ENCODE measurements at places on chromosomes 4 and X.

GRCh38 chr4:126479709-126480108 is 1153.0 kb upstream of the INTU start:
- DNase-seq = no peak

DNA sequence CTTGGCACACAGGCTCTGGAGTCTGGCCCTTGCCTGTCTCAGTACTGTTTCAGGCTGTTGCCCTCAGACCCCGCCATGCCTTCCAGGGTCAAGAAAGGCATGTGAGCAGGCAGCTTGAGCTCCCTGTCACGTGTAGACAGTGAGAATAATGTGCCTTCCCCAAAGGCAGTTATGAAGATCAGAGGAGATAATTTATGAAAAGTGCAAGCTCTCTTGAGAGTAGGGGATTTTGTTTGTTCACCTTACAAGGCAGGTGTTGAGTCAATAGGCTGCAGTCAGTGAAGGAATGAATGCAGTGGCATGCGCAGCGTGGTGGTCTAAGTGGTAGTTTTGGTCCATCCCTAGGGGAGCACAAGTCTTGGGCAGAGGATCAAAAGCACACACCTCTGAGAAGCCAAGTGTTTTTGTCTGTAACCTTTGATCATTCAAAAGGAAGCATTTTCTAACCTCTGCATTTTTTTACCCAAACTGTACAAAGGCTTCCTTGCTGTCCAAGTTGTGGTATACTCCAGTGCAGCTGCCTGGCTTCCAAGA is 14.4 kb downstream of the HADH start:
- no peak for DNase-seq

- DNase-seq = no peak
Observed at GRCh38 chr4:73683033-73683432, 57.3 kb upstream of the CXCL8 start.

DNA sequence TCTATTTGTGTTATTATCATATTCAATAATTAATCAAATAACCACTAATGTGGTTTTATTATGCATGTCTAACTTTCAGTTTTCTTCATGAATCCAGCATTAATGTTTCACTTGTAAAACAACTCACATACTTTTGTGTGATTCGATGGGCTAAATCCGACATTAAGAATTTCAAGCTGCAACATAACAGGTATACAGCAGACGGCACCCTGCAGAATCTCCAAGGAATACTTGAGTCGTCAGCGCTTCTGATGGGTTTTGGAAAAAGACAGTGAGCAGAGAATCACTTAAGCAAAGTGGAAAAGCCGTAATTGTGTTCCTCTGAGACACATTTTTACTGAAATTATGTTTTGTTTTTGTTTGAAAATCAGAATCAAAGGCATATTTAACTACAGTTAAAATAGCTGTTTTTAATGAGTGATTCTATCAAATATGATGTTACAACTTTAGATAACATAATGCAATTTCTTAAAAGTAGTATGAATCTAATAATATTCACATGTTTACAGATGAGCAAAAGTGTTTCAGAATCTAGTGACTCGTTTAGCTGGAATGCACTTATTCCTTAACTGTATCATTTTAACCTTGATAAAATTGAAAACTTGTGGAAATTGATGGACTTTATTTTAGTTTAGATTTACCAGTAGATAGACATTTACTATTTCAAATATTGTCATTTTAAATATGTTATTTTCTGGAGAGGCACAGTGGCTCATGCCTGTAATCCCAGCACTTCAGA is 514.8 kb downstream of the CCSER1 start:
- no peak for DNase-seq

GRCh38 chr4:120555058-120555457 is 367.5 kb downstream of the PRDM5 start:
- no peak for DNase-seq

DNA sequence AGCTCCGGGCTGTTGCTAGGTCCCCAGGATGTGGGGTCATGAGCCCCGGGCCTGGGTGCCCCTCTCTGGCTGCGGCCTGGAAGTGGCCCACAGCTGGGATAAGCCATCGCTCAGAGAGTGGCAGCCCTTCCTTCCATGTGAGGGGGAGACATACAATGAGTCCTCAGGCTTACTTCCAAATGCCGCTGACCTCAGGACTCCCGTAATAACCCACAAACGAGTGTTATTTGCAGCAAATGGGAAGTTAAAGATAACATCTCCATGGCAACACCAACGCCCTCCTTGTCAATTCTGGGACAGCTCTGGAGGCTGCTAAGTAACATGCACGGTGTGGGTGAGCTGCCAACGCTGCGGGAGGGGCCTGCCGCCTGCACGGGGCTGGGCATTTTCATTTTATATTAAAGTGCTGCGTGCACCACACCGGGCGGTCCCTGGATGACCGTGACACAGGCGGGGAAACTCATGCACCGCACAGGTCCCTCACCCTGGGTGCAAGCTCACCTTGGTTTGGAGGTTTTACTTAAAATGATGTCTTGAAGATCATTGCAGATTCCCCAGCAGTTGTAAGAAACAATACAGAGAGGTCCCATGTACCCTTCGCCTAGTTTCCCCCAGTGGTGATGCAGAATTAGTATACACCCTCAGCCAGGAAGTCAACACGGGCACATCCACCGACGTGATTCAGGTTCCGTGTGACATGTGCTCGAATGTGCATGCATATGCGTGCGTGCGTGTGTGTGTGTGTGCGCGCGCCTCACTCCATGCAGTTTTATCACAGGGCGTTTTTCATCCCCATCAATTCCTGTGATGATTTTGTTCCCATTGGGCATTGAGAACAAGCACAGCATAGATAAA is 79.4 kb downstream of the ABLIM2 start:
- DNase-seq = no peak

DNA sequence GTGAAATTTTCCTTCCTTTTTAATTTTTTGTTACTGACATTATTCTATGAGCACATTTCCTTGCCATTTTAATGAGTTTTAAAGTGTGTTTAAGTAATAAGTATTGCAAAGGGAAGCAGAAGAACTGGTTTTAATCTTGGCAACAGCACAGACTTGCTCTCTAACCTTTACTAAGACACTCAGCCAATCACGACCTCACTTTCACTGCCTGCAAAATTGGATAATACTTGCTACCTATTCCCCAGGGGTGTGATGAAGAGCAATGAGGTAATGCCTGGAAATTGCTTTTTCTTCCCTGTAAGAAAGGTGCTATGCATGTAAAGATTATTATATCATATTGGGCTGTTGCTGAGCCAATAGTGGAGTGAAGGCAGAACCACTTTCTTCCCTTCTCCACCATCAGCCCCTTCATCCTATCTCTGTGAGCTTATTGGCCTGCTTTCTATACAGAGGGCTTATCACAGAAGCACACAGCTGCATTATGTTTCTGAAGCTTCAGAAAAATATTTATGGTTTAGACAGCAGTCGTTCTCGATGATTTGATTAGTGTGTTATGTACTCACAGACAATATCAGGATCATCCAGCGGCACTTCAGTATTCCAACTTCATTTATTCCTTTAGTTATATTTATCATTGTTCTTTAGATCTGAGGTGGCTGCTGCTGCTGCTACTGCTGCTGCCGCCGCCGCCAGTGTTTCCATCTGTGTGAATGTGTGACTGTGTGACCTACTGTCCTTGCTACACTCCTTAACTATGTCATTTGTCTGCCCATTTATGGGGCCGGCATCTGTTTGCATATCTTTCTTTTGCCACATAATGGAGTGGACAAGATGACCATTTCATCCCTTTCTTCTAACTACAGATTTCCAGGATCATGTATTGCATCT is 255.1 kb downstream of the C4orf33 start:
- no peak for DNase-seq

DNA sequence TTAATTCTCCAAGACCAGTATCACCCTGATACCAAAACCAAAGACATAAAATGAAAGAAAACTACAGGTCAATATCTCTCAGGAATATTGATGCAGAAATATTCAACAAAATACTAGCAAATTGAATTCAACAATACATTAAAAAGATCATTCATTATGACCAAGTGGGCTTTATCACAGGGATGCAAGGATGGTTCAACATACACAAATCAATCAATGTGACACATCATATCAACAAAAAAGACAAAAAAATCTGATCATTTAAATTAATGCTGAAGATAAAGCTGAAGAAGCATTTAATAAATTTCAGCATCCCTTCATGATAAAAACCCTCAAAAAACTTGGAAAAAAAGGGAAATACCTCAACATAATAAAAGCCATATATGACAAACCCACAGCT is 341.4 kb downstream of the GUCY2F start:
- no peak for DNase-seq

DNA sequence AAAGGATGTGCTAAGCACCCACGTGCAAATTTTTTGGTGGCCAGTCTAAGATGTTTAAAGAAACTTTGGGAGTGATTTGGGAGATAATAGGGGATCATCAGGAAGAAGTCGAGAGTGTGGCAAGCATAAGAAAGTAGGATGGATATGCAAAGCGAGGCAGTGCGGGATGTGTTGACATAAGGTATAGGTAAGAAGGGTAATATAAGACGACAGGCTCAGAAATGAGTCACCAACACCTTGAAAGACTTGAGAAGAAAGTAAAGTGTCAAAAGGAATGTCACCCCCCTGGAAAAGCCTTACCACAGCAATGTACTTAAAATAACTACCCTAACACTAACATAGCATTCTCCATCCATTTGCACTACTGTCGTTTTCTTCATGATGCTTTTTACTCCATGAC is 69.8 kb upstream of the BMP2K start:
- no peak for DNase-seq

GRCh38 chrX:118655561-118656246 is 71.7 kb upstream of the IL13RA1 start:
- DNase-seq = no peak

DNA sequence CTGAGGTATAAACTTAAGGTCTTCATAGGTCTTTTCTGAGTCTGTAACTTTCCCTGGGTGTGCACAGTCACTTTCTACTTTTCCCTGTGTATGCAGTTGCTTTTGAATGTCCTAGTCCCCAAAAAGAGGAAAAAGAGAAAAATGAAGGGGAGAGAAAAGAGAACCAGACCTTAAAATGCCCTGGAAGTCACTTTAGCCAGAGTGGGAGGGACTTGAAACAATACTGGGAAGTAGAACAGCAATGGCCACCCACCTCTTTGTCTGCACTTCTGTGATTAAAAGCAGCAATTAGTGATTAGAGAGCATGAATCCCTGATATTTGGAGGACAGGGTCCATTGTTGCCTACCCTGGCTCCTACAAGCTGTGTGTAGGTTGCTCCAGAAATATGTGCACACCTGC is 36.1 kb downstream of the ZCCHC13 start:
- DNase-seq = no peak

GRCh38 chr4:121454251-121454979 is 73.6 kb upstream of the QRFPR start:
- no peak for DNase-seq
